ENCODE measurements at places on chromosomes 6 and 20.
A peak's percentile ranks its signal among the peaks of the same experiment; 100 is the strongest.

- DNase-seq: no peak
These were observed 55.1 kb upstream of the APCDD1L start for GRCh38 chr20:58570204-58570859.

- no peak for DNase-seq
These were observed 70.9 kb upstream of the CCDC167 start for GRCh38 chr6:37570482-37571133.

DNA sequence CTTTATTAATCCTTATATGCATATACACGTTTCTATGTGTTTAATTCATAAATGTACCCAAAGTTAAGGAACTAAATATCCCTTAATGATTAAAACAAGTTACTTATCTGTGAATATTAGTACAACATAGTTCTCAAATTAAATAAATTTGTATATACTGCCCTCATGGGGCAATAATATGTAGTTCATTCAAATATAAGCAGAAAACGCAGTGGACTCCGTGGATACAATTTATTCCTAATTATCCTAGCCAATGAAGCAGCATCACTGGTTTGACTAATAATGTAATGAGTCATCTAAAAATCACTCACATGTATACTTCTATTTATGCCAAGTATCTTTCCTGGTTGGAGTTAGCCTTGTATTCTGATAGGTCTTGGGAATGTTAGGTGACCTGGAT, 111.6 kb downstream of the TBC1D32 start:
- no peak for DNase-seq

- DNase-seq: no peak
These were observed 246.5 kb downstream of the HAO1 start for GRCh38 chr20:7693761-7694160.

DNA sequence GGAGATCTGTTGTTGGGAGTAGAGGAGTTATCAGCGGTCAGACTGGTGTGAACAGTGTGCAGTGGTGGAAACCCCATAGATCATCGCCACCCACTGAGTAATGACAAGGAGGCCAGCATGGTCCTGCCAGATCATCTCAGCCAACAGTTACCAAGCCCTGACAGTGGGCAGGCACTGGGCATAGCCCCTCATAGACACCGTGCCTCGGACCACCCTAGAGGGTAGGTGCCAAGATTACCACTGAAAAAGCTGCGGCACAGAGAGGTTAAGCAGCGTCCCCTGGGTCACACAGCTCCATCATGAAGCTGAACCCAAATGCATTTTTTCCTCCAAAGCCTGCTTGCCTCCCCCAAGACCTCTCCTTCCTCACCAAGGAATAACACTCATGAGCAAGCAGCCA, 21.5 kb upstream of the BMP7 start:
- DNase-seq: no peak

DNA sequence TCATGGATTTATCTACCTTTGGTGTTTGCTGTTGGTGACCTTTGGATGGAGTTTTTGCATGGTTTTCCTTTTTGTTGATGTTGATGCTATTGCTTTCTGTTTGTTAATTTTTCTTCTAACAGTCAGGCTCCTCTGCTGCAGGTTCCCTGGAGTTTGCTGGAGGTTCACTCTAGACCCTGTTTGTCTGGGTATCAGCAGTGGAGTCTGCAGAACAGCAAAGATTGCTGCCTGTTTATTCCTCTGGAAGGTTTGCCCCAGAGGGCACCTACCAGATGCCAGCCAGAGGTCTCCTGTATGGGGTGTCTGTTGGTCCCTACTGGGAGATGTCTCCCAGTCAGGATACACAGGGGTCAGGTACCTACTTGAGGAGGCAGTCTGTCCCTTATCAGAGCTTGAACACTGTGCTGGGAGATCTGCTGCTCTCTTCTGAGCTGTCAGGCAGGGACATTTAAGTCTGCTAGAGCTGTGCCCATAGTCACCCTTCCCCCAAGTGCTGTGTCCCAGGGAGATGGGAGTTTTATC, 9.2 kb upstream of the ZNF337 start:
- DNase-seq: no peak

GRCh38 chr20:50545126-50545525, 34.9 kb downstream of the PTPN1 start:
- DNase-seq: no peak

GRCh38 chr6:125088963-125089362, 64.6 kb upstream of the TPD52L1 start:
- DNase-seq: no peak

GRCh38 chr6:8468552-8469356, 33.4 kb upstream of the SLC35B3 start:
- DNase-seq: no peak

DNA sequence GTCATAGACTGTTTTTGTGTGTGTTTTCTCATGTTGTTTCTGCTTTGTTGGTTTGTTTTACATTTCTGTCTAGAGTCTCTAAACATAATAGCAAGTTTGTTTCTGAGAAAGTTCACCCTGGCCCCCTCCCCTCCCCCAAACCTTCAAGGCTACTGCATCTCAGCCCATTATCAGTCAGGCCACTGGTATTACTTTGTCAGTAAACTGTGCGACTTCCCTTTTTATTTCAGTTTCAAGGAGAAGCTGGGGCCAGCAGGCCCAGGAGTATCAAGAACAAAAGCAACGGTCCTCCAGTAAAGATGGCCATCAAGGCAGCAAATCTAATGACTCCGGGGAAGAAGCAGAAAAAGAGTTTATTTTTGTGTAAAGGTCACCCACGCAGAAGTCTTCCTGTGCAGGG, 32.8 kb upstream of the SCGN start:
- DNase-seq: no peak

- no peak for DNase-seq
These were observed 355.8 kb upstream of the SASH1 start for GRCh38 chr6:147986846-147987245.

GRCh38 chr6:33323623-33323948, 6.0 kb upstream of the ZBTB22 start:
- no peak for DNase-seq

DNA sequence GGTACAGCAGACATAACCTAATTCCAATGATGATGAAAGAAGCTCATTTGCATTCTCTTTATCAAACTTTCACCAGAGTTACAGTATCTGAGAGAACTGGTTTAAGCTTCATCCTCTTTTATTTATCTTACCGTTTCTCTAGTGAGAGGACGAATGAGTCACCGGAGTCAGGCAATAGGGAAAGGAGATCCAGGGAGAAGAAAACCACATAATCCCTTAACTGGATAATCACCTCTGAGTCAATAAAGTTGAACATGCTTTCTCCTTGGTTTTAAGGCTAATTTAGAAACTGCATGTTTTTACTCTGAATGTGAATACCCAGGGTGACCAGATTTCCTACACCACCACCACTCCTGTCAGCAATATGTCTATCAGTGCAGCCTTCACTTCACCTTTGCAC, 313.7 kb upstream of the TBX18 start:
- peak; percentile 5 for DNase-seq

- DNase-seq: no peak
These were observed 109.0 kb downstream of the HFE start for GRCh38 chr6:26195924-26196845.

GRCh38 chr20:49965781-49966305, 16.9 kb upstream of the SNAI1 start:
- DNase-seq: no peak

- DNase-seq: no peak
These were observed 67.9 kb downstream of the CGA start for GRCh38 chr6:87027021-87027420.

- no peak for DNase-seq
These were observed 34.9 kb upstream of the SHLD1 start for GRCh38 chr20:5715071-5715841.

DNA sequence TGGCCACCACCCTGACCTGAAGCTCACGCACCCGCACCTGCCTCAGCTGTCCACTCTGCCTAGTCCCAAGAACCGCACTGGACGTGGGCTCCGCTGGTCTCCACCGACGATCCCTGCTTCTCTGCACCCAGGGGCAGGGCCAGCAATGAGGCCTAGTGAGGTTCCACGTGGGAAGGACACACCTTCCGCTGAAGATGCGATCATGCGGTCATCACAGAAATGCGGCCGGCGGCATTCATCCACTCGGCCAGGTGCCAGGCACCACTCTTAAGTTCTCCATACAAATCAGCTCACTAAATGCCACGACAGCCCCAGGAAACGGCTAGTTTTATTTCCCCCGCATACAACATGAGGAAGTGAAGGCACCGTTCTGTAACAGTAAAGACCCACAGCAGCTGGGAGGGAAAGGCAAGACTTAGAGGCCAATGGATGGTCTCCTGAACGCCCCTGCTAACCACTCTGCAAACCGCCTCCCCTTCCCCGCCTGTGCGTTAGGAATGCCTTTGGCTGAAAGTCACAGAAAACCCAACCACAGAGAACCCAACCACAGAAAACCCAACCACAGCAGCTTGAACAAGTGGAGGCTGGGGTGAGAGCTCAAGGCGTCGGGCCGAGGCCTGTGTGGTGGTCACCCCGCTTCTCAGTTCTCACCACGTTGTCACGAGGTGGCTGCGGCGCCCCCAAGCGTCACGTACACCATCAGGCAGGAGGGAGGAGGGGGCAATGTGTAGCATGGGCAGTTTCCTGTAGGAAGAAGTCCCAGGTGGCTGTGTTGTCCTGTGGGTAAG, 204.4 kb downstream of the TAF4 start:
- no peak for DNase-seq

DNA sequence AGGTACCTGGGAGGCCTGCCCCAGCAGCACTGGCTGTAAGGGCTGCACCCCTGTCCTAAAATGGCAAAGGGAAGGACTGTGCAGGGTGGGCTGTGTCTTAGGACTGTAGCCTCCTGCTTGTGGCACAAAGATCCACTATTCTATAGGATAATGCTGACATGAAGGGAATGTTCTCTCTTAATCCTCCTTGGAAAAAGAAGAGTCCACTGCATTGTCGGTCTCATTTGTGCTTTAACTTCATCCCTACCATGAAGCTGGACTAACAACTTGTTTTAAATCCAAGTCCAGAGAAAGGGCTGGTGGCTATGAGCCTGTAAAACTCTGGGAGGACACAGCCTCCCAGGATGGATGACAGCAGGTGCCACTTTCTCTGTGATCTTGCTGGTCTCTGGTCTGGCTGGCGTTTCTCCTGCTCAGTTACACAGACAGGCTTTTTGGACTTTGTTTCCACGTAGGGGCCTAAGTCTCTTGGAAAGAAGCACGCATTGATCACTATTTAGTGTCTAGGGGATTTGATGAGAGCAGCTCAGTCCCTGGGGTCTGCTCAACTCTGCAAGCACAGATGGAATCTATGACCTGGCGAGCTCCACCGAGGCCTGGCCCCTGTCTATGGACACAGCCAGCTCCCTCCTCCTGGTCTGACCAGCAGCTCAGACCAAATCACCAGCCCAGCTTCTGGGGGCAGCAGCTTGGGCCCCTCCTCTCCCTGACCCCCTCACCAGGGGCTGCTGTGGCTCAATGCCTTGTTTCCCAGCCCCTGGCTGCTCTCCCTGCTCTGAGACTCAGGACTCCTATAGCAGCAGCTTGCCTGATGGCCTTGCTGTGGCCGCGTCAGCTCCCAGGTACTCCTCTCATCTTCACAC, 4.8 kb downstream of the CST3 start:
- no peak for DNase-seq

- no peak for DNase-seq
These were observed 362.6 kb downstream of the QKI start for GRCh38 chr6:163776906-163777686.

GRCh38 chr20:4546786-4547185, 174.9 kb upstream of the PRND start:
- peak; percentile 20 for DNase-seq

GRCh38 chr20:48149902-48150301, 364.6 kb upstream of the SULF2 start:
- no peak for DNase-seq

- DNase-seq: no peak
These were observed 4.5 kb downstream of the UBE3D start for GRCh38 chr6:83061190-83061589.

DNA sequence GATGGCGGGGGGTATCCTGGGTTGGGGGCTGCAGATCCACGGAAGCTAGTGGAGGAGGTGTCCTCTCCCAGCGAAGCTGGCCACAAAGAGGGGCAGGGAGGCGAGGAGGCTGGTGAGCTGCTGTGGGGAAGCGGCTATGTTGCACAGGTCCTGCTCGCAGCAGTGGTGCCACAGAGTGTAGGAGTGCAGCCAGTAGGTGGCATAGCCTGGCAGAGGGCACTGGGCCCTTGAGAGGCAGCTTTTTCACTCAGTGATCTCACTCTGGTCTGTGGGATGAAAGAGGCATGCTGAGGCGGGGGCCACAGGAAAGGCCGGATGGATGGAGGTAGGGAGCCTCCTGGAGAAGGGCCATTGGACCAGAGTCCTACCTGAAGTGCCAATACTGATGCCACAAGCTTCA, 2.9 kb upstream of the LY6G6D start:
- DNase-seq: no peak

- no peak for DNase-seq
These were observed 191.9 kb upstream of the PREP start for GRCh38 chr6:105594821-105595220.

DNA sequence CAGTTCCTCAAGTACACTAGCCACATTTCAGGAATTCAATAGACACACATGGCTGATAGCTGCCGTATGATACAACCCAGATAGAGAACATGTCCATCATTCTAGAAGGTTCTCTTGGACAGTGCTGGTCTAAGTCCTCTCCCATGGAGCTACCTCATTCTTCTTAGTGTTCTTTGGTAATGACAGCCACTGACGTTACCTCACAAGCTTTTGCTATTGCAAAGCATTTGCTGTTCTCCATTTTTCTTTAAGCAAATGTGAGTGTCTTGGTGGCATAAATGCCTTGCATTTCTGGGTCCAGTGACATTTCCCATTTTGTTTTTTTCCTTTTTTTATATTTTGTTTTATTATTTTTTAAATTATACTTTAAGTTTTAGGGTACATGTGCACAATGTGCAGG, 8.3 kb upstream of the CEBPB start:
- DNase-seq: no peak

- DNase-seq: no peak
These were observed 223.6 kb upstream of the CITED2 start for GRCh38 chr6:139597771-139598755.

DNA sequence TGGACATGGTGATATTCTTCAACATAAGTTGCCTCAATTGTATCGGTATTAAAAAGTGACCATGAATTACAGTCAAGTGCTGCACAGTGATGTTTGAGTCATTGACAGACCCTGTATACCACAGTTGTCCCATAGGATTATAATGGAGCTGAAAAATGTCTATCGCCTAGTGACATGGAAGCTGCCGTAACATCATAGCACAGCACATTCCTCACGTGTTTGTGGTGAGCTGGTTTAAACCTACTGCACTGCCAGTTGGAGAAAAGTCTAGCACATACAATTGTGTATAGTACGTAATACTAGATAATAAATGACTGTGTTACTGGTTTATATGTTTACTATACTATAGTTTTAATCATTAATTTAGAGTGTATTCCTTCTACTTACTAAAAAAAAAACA, 150.2 kb downstream of the CDH26 start:
- DNase-seq: no peak

DNA sequence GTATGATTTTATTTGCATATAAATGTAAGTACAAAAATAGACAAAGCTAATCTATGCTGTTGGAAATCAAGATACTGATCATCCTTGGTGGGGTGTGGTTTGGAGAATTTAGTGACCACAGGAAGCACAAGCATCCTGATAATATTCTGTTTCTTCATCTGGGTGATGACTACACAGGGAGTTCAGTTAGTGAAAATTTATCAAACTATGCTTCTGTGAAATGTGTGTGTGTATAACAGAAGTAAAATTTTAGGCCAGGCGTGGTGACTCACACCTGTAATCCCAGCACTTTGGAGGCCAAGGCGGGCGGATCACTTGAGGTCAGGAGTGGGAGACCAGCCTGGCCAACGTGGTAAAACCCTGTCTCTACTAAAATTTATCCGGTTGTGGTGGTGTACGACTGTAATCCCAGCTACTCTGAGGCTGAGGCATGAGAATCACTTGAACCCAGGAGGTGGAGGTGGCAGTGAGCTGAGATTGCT, 20.6 kb downstream of the ENPP3 start:
- no peak for DNase-seq

- DNase-seq: no peak
These were observed 20.9 kb downstream of the DEF6 start for GRCh38 chr6:35318196-35319171.

All from Panc1 (cell line).